NCI-H2081 treated with DMSO at 0.1 percent for 48 hours (cell line): ENCODE measurements at places on chromosomes 16 and 17.

GRCh38 chr17:80588702-80589383 is 44.2 kb downstream of the RPTOR start:
- DNase-seq = no peak

- no peak for DNase-seq
Measured at GRCh38 chr17:40374821-40375498, 10.4 kb upstream of the GJD3 start.

- no peak for DNase-seq
Measured at GRCh38 chr16:4792951-4793513, 2.1 kb upstream of the SMIM22 start.

DNA sequence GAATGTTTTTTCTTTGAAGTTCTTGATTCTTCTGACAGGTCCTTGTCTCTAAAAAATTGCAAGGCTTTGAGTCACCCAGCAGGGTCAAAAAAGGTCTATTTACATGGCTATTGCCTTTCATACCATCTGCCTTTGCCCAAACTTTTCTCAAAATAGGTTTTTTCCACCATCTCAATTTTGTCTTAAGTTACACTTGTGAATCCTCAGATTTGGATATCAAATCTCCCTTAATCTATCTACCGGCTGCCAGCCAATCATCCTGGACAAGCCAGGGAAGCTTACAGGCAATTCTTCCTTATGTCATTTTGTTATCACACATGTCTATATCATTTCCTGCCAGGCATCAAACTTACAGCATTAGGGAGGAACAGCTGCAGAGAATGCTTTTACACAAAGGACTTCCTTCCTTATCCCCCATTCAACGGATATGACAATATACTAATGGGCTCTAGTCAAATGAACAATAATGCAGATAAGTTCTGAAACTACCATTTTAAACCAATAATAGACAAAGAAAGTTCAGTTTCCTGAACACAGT is 104.1 kb upstream of the CORO6 start:
- DNase-seq = no peak

- no peak for DNase-seq
Measured at GRCh38 chr17:66711881-66712321, 123.0 kb upstream of the CACNG5 start.

DNA sequence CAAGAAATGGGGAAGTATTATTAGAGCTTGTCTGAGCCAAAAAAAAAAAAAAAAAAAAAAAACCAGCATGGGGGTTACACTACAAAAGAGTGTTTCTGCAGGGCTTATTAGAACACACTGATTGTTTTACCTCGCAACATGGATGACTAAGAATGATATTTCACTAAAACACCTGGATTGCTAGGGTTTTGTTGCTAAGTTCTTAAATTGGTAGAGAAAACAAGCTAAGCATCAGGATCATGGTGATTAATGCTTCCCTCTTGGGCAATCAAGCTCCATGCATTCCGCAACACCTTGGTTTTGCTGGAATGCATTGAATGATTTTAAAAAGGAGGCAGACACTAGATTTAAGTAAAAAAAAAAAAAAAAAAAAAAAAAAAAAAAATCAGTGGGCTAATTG is 931.4 kb upstream of the CDH8 start:
- no peak for DNase-seq

- no peak for DNase-seq
Measured at GRCh38 chr17:83089328-83090132, 10.1 kb downstream of the METRNL start.

DNA sequence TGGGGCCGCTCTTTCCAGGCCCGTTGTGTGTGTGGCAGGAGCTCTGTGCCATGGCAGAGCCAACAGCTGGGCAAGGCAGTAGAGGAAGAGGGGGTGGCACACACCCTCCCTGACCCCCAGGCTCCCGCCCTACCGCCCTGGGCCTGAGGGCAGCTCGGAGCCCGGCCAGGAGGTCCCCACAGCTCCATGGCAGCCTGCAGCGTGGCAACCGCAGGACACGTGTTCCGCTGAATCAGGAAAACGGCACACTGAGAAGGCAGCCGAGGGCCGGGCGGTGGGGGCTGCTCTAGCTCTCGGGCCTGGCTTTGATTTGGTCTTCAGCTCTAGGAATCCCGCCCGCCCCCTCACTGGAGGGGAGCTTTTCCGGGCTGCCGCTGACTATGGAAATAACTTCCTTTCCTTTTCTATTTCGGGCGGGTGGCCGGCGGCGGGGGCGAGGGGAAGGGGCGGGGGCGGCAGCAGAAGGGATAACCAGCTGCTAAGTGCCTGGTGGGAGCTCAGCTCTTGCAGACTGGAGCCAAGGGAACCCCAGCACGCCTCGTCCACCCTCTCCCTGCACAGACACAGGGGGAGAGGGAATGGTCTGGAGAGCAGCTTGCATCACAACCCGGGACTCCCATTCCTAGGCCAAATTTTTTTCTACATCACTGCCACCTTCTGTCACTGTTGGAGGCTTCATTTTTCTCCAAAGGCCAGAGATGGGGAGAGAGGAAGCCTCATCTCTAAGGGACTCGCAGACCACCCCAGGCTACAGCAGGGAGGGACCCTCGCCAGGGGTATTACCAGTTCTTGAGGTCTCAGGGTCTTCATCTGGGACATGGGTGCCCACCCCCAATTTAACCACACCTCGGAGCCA is 24.8 kb upstream of the MRPS23 start:
- no peak for DNase-seq
